ENCODE measurements at places on chromosomes 7 and 10.
A peak's percentile ranks its signal among the peaks of the same experiment; 100 is the strongest.

GRCh38 chr7:17269341-17270221, 28.9 kb upstream of the AHR start:
- no peak for DNase-seq

GRCh38 chr10:94193466-94193924, 169.2 kb downstream of the NOC3L start:
- peak; percentile 0 for DNase-seq

DNA sequence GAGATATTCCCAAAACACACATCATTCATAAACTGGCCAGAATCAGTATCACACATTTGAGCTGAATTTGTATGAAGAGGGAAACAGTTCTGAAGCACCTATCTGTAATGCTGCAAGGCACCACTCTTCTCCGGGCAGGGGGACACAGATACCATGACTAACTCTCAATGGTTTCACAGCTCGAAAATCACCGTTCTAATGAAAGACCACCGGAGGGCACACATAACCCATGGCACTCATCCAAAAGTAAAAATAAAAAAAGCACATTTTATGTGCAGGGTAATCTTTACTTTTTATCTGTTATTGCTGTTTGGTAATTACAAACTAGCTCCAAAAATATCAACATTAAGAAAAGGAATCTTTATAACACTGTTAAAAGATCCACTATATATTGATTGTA, 137.5 kb downstream of the PARD3 start:
- DNase-seq: no peak

GRCh38 chr10:94076325-94076841, 82.7 kb downstream of the PLCE1 start:
- DNase-seq: peak; percentile 59

GRCh38 chr7:91850455-91850854, 30.0 kb downstream of the MTERF1 start:
- no peak for DNase-seq

GRCh38 chr10:77189075-77189474, 448.5 kb downstream of the KCNMA1 start:
- no peak for DNase-seq

- no peak for DNase-seq
These were observed 660 bp upstream of the HHEX start for GRCh38 chr10:92688927-92689662.

DNA sequence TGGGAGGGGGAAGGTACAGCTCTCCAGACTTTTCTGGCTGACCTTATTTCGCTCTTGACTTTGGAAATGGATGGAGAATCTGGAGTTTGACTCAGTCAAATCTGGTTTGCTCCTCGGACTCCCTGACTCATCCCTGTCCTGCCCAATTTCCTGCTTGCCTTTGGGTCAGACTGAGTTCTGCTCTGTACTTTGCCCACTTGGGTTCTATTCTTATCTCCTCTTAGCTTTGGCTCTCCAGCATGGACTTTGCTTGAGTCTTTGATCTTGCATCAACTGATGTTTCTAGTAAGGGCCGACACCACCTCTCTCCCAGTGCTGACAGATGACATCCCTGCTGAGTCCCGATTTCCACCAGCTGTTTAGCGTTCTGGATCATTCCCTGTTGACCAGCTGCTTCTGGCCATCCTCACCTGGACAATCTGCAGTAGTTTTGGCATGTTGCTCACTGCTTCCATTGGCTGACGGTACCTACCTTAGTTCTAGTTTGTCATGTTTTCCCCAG, 335.3 kb downstream of the SUGCT start:
- no peak for DNase-seq

- no peak for DNase-seq
These were observed 221.2 kb downstream of the ADRA2A start for GRCh38 chr10:111298031-111298430.

DNA sequence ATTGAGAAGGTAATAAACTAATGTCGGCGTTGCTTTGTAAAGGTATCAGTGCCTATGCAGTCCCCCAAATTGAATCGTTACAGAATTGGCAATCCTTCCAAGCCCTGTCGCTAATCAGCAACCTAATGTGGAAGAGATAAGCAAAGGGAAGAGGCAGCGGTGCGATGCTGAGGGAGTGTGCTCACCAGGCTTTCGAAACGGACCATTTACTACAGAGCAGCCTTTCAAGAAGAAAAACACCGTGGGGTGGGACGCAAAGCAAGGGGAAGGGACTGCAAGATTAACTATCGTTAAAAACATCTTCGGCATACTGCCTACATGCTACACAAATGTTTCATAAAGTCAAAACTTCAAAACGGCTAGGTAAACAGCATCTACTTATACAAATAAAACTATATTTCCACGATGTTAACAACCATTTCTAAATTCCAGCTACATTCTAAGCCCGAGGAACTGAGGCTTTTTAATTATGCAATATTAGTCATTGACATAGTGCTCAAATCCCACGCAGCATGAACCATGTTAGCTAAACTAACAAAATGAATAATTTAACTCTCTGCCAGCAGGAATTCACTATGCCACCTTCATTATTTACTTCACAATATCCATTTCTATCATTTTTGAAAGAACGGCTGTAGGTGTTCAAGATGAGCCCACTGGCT, 85.2 kb downstream of the CHCHD3 start:
- no peak for DNase-seq

- DNase-seq: no peak
These were observed 62.4 kb downstream of the HK1 start for GRCh38 chr10:69340695-69341094.

GRCh38 chr7:107167483-107168232, 1.1 kb upstream of the HBP1 start:
- peak; percentile 30 for DNase-seq

DNA sequence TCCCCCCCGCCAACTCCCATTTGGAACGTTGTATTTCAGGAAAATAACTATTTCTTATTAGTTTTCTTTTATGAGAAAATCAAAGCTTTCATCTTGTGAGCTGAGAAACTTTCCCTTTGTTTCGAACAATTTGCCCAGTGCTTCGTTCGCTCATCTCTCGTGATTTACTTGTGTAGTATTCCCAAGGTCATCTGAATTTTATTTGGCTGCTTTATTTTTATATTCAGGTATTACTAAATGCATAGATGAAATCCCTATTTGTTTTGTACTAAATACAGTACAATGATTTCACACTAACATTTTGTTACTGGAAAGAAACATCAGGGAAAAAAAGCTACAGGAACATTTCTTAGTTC, 12.0 kb upstream of the EBLN1 start:
- no peak for DNase-seq

GRCh38 chr10:59234816-59235429, 58.5 kb downstream of the PHYHIPL start:
- DNase-seq: peak; percentile 34

DNA sequence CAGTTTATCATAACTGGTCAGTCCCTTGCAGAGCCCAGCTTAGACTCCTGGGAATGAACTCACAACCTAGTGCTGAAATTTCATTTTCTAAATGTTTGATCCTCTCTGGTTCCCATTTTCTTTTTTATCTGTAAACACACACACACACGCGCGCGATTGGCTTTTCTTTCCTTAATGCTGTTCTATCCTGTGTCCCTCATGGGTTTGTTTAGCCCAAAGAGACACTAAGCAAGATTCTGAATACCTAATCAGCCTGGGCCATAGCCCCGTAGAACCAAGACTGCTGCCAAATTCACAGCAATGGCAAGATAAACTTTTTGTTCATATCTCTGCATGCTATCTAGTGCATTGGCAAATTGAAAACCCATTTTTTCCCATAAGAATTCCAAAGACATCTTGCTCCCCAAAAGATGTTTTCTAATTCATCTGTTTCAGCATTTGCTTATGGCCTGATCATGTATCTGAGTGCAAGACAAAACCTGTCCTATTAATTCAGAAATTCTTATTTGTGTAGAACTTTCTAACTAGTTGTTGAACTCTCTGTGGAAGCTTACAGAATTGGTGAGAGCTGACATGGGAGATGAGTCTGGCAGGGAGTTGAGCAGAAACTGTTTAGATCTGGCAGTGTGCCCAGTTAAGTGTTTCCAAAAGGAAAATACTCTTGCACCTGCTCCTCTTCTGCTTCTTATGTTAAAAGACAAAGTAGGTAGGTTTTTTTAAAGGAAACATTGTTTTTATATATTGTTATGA, 1.8 kb upstream of the IFIT1 start:
- DNase-seq: no peak

DNA sequence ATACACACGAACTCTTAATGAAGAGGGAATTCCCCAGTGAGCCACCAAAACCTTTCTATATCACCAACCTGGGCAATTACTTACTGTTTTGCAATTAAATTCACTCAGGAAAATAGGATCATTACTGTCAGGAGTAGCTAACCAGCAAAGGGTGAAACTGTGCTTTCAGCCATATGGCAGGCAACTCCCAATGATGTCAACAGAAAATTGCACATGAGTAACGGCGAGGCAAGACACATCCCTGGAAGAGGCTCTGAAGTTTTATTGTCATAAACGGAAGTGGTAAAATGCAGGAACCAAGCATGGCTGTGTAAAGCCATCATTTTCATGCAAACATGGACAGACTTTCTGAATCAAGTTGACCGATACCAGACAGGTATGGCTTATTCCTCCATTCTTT, 548.9 kb upstream of the AUTS2 start:
- DNase-seq: no peak

DNA sequence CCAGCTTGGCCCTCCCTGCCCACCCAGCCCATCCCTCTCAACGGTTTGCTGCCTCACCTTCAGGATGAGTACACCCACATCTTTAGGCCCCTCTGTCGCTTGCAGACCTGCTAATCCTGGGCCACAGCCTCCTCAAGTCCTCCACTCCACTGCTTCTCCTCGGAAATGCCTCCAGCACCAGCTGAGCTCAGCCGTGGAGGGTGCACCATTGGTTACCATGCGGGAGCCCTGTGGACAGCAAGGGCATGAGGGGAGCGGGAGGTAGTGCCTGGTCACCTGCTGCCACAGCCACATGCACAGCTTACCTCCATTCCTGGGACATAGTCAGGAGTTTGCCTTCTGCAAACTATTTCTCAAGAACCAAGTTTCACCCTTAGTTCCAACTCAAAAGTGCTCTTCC, 286.3 kb upstream of the ZMIZ1 start:
- DNase-seq: no peak

DNA sequence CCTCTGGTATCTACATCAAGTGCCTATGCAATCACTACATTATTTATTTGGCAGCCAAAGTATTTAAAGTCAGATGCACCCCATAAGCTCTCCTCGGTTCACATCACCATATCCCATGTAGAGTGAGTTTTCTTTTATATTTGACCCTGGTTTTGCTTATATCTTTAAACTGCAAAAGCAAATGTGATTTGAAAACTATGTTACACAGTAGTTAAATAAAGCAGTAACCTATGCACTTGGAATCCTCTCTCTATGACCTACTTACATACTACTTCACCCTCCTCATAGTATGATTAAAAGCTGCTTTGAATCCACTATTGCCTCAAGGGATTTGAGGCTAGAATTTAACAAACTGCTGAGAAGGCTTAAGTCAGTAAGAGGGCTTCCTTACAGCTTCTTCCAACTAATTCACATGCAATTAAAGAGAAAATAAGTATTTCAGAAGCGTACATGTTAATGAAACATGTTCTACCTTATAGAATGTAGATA, 2.2 kb upstream of the CELF2 start:
- DNase-seq: no peak

GRCh38 chr7:71210220-71210619, 78.3 kb downstream of the GALNT17 start:
- no peak for DNase-seq

DNA sequence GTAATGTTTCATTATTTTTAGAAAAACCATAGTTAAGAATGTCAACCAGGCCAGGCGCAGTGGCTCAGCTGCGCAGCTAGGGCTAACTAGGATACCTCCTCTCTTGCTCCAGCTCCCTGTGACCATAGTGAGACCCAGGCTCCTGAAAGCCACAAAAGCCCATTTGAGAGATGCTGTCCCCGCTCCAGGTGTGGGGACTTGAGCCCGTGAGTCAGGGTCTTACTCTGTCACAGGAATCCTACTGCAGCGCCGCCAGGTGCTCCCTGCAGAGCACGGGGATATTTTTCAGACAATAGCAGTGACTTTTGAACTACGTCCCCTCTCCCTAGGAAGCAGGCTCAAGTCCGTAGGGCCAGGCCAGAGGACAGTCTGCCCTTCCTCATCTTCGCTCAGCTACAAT, 75.6 kb upstream of the NRBF2 start:
- no peak for DNase-seq

DNA sequence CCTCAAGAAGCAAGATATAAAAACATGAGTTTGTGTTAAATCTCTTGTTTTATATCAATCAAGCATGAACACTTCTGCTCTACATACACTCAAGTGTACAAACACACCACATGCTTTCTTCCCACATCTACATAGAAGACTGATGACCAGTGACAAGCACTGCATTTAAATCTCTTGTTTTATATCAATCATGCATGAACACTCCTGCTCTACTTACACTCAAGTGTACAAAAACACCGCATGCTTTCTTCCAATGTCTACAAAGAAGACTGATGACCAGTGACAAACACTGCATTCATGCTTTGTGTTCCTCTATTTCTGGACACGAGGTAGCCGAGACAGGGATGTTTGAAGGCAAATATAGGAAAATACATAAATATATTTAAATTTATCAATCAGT, 642.0 kb upstream of the PFKP start:
- no peak for DNase-seq

GRCh38 chr10:92407305-92408016, 116.5 kb downstream of the MARCHF5 start:
- no peak for DNase-seq

GRCh38 chr7:155969192-155969929, 157.1 kb upstream of the SHH start:
- DNase-seq: no peak

DNA sequence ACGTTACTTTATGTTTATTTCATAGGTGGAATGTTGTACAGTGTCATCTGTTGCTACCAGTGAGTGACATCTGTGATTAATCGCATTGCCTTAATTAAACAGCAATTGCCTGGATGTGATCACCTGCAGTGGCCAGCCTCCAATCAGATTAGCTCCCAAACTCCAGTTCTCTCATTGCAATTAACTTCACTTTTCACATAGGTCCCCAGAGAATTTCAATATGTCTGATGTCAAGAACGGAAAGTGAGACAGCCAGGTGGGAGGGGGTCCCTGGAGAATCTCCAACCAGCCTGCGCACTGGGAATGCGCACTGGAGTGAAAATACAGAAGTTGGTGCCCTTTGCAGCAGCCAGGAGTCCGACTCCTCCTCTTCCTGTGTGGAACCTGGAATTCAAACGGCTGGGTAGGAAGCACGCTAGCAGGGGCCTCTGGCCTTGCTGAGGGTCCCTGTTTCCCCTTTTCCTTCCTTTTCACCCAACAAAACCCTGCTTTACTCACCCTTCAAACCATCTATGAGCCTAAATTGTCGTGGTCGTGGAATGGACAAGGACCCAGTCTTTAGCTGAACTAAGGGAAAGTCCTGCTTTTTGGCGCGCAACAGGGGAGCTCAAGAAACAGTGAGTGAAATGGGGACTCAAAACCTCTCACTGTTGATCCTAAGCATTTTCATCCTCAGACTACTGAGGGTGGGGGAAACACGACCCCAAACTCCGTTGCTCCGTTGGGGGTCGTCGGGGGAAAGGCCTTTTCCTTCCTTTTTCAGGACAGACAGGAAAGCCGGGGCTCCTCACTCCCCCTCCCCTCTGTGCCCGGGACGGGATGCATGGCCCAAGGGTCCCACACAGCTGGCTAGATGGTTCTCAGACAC, 1355.5 kb upstream of the LRRTM3 start:
- no peak for DNase-seq

Data from NCI-H446 treated with DMSO at 0.1 percent for 48 hours (cell line).